Stimulated activated CD8-positive, alpha-beta memory T cell treated with anti-CD3 and anti-CD28 coated beads, Interleukin-4, amount 100 ng/mL, for 48 hours (primary cell): ENCODE measurements at places on chromosomes 2 and 18.

GRCh38 chr2:219680958-219681693 is 53.7 kb downstream of the SLC4A3 start:
- no peak for DNase-seq

DNA sequence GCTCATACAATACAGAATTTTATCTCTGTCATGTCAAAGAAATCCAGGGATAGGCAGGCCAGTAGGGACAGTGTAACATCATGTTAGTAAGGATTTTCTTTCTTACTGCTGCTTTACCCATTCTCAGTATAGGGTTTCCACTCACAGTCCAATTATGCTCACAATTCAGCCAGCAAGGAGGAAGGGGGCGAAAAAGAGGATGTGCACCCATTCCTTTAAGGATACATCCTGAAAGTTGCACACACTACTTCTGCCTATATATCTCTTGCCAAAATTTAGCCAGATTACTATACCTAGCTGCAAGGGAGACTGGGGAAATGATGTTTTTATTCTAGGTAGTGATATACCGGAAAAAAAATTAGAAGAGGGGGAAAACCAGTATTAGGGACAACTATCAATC is 66.1 kb downstream of the BAZ2B start:
- no peak for DNase-seq

DNA sequence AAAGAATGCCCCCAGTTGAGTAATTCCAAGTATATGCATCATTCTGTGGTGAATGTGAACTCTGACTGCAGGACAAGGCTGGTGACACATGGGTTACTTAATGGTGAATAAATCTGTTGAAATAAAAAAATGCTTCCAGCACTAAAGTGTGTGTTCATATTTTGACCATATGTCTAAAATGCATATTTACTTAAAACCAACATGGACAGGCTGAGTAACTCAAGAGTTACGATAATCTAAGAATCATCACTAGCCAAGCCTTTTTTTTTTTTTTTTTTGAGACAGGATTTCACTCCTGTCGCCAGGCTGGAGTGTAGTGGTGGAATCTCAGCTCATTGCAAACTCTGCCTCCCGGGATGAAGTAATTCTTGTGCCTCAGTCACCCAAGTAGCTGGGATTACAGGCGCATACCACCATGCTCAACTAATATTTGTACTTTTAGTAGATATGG is 47.1 kb upstream of the CCBE1 start:
- DNase-seq = no peak

GRCh38 chr2:195842932-195843331 is 185.9 kb downstream of the SLC39A10 start:
- DNase-seq = no peak

GRCh38 chr18:46502444-46502843 is 154.6 kb downstream of the LOXHD1 start:
- no peak for DNase-seq

- no peak for DNase-seq
Observed at GRCh38 chr18:47113796-47114540, 36.3 kb downstream of the HDHD2 start.

- no peak for DNase-seq
Observed at GRCh38 chr2:147679955-147680531, 164.8 kb upstream of the ACVR2A start.

- DNase-seq = no peak
Observed at GRCh38 chr18:34971313-34971712, 69.9 kb upstream of the MAPRE2 start.

- DNase-seq = peak; percentile 60
Observed at GRCh38 chr2:136238286-136239078, 120.5 kb upstream of the CXCR4 start.

DNA sequence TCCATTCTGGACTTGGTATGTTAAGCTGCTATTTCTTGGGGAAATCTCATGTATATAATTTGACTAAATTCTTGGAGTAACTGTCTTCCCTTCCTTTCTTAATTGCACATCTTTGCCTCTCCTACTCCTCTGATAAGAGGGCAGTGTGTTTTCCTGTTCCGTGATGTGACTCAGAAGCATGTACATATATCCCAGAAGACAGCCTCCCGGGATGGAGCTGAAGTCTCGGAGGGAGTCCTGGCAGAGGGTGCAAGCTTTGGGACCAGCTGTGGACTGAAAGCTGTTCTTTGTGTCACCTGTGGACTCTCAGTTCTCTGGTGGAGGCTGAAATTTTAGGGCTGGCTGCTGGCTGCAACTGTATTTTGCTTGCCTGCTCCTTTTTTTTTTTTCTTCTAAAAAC is 54.7 kb upstream of the MGAT5 start:
- DNase-seq = no peak

GRCh38 chr2:207783514-207783913 is 13.8 kb upstream of the FZD5 start:
- no peak for DNase-seq

- DNase-seq = no peak
Observed at GRCh38 chr2:113277474-113278072, 1.1 kb downstream of the PAX8 start.

GRCh38 chr2:215535741-215536140 is 99.9 kb upstream of the FN1 start:
- DNase-seq = no peak

DNA sequence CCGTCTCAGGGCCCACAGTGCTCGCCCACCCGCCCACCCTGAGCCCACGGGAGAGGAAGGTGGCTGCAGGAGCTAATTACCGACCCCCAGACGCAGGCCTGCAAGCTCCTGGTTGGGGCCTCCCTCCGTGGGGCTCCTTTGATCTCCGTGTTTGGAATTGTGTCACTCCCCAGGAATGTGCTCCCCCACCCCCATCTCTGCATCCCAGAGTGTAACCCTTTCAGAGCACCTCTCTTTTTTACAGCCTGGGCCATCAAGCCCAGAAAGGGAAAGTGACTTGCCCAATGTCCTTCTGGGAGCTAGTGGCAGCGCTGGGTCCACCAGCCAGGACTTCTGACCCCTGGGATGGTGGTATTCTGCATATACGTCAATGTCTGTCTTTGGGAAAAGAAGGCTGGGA is 335.1 kb downstream of the CYRIA start:
- DNase-seq = no peak

DNA sequence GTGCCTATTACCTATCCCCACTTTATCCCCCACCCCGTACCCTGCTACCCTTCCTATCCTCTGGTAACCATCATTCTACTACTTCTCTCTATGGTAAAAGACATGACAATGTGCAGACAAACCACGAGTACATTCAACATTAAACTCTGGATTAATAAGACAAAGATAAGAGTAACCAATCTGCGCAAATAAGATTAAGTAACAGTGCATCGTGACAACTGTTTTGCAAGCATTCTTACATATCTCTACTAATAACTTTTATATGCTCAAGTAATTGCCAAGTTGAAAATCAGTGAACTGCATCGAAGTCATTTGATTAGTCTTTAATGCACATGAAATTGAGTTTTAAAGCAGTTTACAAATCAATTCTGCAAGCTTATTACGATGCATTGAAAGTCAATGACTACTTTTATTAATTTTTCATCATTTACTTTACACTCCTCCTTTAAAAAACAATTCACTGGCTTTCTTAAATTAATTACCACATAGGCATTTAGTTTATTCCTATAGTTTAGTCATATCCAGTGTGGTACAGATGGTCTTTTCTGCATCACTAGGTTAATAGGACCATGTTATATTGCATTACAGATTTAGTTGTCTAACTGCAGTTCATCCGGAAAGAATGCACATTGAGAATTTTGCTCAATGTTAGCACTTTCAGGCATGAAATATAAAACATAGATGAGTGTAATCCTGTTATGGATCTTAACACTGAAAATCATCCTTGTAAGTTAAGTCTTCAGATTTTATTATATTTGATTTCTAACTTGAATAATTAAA is 178.1 kb downstream of the GCA start:
- no peak for DNase-seq

DNA sequence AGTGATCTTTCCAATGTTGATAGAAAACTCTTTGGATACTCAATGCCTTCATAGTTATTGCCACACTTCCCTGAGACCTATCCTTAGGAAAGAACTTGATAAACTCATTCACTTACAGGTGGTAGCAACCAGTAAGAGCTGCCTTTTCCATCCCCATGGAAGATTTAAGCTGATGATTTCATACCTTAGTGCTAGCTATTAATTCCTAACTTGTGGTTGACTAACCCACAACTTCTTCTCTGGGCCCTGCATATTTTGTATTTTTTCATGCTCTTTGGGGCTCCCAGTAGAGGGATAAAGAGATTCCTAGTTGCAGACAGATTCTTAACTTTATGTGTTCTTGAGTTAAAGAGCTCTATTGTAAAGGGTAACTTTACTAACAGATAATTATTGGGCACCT is 25.2 kb upstream of the SIX3 start:
- no peak for DNase-seq

DNA sequence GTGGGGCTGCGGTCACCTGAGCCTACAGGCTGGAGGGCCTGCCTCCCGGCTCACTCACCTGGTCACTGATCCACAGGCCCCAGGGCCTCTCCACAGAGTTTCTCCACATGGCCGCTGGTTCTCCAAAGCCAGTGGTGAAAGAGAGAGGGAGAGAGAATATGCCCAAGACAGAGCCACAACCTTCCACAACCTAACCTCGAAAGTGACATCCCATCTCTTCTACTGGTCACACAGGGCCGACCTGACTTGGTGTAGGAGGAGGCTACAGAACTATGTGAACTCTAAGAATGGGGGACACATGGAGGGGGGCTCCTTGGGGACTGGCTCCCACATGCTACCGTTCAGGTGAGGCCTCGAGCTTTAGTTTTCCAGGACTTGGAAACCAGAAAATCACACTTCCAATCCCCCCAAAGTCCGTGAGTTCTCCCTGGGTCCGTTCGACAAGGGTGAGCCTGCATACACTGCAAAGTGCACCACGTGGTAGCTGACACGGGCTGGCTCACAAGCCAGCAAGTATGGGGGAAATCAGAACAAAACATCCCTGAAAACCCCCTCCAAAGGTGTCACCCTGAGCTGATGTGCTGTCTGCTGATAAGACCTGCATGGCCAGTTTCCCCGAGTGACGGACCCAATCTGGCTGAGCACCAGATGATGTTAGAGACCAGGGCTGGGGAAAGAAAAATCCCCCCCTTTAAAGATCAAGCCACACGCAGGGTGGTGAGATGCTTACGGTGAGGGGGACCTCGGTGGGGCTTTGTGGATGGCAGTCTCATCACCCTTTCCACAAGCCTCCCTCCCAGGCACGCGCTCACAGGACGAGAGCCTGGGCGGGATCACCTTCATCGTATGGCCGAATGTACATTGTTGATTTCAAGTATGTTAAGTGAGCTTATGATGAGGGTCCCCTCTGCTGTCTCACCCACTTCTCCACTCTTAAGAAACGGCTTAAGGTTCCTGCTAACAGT is 54.2 kb upstream of the SEMA4C start:
- DNase-seq = peak; percentile 61

GRCh38 chr2:44452069-44452583 is 90.4 kb downstream of the CAMKMT start:
- DNase-seq = no peak

DNA sequence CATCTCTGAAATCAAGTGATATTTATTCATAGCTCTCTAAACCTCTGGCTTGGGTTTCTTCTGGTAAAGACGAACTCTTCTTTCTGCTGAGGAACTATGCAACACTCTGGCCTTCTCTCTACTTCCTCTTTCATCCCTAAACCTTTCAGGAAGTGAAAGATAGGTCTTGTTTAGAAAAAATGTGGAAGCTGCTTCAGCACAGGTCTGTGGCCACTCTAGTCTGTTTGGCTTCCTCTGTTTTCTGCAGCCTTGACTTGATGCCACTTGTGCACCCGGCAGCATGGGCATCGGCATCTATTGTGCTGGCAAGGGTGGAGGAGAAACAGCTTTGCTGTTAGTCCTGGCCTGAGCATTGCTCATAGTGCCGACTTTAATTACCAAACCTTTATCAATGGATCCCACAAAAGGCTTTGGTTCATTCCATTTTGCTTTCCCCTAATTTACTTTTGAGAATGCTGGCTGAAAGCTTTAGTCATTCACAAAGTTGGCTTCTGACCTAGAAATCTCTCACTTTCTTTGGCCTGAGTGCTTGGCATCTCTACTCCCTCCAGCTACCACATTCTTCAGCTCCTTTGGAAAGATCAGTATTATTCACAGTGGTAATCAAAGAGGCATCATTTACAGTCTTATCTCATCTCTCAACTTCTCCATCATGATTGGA is 32.0 kb upstream of the GPR39 start:
- no peak for DNase-seq

GRCh38 chr2:72897785-72898584 is 10.8 kb downstream of the SPR start:
- DNase-seq = no peak

- DNase-seq = no peak
Observed at GRCh38 chr2:45755585-45756335, 104.3 kb downstream of the PRKCE start.

DNA sequence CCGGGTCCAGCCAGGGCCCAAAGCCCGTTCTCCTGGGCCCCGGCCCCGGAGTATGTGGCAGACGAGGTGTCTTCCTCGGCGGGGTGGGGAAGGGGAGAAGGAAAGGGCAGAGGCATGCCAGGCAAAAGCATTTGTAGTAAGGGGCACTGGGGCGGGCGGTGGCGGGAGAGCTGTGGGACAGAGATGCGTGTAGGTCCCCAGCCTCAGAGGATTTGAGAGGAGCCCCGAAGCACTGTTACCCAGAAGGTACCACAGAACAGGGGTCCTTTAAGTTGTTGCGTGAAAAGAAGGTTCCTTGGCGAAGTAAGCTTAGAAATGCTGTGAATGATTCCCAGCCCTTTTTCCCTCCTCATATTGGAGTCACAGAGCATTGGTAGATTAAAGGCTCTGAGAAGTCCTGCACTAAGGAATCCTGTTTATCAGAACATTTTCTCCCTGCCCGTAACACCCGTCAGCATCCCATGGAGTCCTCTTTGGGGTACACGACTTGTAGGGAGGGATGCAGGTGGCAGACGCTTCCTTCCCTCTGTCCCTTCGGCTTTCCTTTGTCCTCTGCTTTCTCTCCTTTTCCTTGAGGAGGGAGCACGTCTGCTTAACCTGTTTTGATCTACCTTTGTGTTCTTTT is 12.5 kb downstream of the GAREM2 start:
- no peak for DNase-seq

DNA sequence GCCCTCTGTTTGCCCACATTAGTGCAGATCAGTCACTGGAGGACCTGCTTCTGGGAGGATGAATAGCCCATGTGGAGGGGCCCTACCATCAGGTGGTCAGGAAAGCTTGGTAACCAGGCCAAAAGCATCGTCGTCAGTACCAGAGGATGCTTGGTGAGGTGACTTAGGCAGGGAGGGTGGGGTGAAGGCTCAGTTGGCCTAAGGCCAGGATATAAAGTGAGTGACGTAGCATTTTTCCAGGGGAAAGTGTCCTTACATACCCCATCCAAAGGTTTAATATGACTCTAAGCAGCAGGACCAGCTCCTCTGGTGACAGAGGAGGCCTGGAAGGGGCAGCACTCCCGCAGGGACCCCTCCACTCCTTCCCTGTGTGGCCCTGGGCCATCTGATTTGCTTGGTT is 27.7 kb upstream of the DNMT3A start:
- DNase-seq = no peak

DNA sequence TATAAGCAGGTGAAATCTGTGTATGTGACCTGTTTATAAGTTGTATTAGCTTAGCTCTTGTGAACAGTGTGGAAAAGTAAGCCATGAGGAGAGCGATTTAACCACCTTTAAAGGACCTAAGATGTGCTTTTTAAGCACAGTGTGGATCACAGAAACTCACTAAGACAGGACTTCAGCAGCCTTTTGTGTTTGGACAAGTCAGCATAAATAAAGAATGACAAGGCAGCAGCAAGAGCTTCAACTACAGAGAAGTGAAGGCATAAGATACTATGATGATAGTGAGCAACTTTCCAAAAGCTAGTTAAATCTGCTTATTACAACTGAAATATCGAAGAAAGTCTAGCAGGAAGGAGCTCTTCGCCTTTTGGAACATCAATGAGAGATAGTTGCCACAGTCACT is 8.9 kb downstream of the HNRNPA3 start:
- no peak for DNase-seq

- DNase-seq = no peak
Observed at GRCh38 chr2:86012007-86012712, 93.5 kb downstream of the POLR1A start.
